ENCODE measurements at places on chromosomes 13 and 19.
A peak's percentile ranks its signal among the peaks of the same experiment; 100 is the strongest.

DNA sequence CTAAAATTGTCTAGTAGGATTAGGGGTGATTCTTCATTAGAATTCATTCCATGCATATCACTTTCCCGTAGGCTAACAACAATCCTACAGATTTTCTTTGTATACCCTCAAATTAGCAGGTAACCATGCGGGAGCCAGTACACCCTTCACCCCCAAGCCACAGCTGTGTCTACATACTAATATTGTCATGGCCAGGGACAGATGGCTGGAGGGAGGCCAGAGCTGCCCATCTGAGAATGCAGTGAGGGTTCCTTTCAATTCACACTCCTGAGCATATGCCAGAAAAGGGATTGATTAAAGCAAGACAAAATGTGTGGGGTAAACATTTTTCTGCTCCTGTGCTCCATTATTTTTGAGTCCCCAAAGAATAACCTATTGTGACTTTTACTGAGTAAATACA is 68.9 kb downstream of the FREM2 start:
- DNase-seq = no peak

GRCh38 chr13:111575719-111576118 is 255.3 kb downstream of the TEX29 start:
- no peak for DNase-seq

- no peak for DNase-seq
Observed at GRCh38 chr19:47310819-47311218, 1.2 kb downstream of the C5AR1 start.

GRCh38 chr19:40133491-40133890 is 42.7 kb upstream of the ZNF780A start:
- DNase-seq = no peak

DNA sequence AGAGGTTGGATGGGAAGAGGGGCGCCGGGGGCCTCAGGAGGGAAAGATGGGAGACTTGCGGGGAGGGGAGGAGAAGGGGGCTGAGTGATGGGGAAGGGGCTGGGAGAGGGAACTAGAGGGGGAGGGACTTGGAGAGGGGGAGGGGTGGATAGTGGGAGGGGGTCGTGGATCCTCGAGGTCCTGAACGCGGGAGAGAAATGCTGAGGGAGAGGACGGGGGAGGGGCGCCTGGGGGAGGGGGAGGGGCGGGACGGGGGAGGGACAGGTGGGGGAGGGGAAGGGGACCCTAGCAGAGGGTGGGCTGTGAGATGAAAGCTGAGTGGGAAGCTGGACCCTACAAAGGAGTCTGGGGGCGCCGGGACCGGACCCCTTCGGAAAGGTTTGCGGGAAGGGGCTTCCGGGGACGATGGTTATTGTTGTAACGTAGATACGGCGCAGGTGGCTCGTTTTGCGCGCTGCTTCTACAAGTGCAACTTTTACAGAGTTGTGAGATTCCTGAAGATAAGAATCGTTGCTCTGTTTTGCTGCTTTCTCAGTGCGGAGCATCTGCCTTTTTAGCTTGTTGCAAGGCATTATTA is 418 bp downstream of the ZNF444 start:
- DNase-seq = peak; percentile 25

DNA sequence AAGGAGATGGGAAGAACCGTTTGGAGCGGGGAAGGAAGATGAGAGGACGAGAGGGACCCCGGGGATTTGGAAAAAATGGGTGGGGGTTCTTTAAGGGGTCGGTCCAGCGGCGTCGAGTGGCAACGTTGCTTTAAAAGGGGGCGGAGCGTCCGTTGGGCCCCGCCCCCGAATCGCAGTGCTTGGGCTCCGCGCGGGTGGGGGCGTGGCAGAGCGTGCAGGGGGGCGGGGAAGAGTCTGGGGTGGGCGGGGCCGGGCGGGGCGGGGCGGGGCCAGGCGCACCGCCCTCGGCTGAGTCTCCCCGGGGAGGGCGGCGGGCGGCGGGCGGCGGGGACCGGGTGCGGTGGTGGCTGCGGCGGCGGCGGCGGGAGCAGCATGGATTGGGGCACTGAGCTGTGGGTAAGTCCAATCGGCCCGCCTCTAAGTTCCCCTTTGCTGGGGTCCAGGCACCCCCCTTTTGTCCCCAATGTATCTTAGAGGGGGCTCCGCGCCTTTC is at the start of gene TRIP10:
TRIP10 (plus strand) TSS at position 291 of the 493 bp plus-strand sequence; CDS start at position 373, 82 bp downstream.
- peak; percentile 85 for DNase-seq

DNA sequence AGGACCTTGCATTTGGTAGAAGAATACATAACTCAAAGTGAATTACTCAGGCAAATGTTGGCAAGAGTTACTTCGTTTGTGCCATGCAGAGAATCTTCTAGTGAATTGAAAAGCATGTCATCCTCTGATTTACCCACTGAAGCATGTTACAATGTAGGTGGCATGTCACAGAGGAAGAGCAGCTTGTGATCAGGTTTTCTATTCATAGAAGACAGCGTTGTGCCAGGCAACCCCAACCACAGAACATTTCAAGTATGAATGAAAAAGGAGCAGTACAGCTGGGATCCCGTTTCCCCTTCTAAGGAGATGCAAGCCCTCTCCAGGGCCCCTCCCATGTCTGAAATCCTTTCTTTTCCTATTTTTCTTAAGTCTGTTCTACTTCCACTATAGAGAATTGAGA is 6.0 kb upstream of the KATNAL1 start:
- peak; percentile 44 for DNase-seq

DNA sequence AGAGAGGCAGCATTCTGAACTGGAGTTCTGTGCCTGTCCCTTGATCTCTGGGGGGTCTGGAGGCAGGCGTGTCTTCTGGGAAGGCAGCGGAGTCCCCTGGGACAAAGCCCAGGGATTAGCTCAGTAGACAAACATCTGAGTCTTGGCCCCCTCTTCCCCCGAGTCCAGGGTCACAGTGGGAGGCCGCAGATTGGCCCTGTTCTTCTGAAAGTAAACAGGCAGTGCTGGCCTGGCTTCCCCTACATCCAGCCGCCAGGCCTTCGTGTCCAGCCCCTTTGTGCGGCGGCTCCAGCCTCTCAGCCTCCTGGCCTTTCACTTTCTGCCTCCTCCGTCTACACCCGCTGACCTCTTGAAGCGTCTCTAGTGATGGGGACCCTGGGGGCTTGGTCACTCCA is 989 bp downstream of the NFILZ start:
- no peak for DNase-seq

- DNase-seq = no peak
Observed at GRCh38 chr19:3788996-3789778, 3.0 kb upstream of the MATK start.

GRCh38 chr19:14477418-14478112 is 2.4 kb upstream of the PTGER1 start:
- DNase-seq = no peak

- DNase-seq = no peak
Observed at GRCh38 chr13:26425443-26426358, 131.8 kb upstream of the WASF3 start.

DNA sequence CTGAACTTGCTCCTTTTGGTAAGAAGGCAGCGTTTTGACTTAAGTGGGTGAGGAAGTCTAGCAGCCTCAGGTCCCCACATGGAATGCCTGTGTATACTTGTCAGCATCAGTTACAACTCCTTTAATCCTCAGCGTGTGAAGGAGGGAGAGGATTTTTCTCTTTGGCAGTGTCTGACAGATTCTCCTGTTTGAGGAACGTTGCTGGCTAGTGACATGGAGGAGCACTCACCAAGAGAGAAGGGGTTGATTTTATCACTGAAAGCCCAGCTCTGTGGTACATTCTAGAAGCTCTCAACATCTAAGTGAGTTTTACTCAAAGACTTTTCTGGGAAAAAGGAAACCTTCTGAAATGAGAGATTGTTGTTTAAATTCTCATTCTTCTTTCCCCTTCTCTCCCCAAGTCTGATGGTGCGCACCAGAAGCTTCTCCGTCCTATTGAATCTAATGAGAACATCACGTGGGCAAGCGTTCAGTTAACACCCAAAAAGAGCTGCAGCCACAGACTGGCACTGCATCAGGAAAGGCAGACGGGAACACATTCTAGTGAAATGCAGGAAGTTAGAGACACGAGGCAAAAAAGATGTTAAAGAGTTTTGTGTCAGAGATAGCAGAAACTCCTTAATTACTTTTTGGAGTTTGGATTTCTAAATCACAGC is 58.2 kb downstream of the GJA3 start:
- DNase-seq = no peak

DNA sequence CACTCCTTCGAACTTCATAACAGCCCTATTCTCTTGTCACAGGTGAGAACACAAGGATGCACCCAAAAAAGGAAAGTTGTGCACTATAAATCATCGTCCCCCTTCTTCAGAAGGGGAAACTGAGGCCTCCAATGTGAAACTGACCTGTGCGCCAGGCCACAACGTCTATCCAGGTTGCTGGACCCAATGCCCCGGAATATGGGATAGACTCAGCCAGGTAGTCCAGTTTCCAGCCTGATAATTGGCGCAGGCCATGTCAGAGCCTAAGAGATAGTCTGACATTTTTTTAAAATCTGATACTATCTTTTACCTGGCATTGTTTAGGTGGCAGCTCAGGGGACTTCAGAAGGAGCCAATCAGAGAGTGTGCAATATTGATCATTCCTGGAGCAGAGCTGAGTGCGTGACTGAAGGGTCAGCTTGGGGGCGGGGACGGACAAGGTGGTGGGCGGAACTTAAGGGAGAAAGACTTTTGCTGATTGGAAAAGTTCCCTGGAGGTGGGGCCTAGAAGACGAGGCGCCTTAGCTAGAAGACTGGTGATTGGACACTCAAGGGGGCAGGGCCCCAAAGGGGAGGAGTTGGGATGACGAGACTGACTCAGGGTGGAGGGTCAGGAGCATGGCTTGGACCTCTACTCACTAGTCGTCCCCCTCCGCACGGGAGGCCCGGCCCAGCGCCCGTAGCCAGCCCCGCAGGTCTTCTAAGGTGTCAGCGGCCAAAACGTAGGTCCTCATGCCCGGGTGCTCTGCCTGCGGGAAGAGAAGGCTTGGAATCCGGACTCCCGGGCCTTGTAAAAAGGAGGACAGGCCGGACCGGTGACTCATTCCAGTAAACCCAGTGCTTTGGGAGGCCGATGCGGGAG is 8.5 kb downstream of the PLEKHA4 start:
- DNase-seq = peak; percentile 88

DNA sequence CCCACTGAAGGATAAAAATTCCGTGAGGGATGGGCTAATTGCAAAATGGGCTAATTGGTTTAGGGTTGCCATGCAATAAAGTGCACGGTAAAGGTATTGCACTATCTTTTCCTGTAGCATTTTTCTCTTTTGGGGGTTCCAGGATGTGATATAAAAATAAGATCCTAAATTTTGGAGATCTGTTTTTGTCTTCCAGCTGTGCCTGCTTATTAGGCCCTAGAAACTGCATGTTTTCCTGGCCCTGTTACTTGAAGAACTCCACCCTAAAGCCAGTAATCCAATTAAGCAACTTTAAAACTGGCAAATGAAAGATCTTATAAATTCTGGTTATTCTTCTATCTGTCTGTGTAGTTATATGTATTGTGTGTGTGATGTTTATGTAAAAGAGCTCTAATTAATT is 2489.6 kb downstream of the PCDH9 start:
- DNase-seq = no peak

DNA sequence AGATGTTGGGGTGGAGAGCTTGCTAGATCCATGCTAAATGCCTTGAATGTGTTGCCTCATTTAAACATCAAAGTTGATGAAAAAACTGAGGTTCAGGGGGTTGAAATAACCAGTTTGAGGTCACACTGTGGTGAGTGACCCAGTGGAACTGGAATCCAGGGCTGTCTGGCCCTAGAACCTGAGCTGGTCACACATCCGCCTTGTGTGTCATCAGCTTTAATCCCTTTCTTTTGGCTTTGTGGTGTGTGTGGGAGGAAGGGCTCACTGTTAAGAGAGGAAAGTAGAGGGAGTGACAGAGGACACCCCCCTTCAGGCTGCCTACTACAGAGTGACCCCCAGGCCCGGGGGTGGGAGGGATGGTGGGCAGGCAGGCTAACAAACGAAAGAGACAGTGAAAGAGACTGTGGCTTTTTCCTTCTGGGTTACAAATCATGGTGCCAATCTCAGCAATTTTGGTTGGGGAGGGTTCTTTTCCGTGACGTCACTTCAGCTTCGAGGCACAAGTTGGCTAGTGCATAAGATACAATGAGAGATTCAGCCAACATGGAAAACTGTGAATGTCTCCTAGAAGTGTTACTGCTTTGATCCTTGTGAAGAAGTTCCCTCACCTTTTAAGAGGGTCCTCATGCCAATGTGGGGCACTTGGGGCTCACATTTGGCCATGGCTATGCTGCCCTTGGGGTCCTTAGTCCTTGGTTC is 164.9 kb downstream of the DLEU7 start:
- DNase-seq = no peak

- DNase-seq = no peak
Observed at GRCh38 chr13:24642219-24642618, 38.0 kb upstream of the ATP12A start.

GRCh38 chr13:75258159-75258782 is 223.7 kb downstream of the TBC1D4 start:
- DNase-seq = peak; percentile 62

DNA sequence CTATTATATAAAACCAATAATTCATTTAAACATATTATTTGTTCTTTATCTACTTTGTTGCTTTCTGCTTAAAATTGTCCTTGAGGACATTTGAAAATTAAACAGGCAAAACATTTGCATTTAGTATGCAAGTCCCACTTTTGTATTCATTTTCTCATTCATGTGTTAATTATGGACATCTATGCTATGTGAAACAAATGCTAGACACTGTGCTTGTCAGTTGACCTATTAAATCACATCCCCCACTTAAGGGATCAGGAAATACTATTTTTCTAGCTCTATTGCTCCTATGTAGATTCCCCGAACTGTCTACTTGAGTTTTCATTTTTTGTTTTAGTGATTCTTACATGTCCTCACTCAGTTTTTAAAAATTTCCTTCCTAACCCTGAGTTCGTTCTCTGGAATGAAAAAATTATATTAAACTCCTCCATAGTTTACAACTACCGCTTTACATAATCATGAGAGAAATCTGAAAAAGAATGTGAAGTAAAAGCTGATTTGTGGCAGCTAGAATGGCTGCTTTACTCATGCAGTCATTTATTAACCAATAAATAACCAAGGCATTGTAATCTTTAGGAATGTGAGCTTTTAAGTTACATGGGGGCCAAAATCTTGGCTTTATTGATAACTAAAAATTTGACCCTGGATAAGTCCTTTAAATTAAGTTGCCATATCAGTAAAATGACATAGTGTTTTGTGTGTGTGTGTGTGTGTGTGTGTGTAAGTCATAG is 188.5 kb downstream of the LIG4 start:
- no peak for DNase-seq

DNA sequence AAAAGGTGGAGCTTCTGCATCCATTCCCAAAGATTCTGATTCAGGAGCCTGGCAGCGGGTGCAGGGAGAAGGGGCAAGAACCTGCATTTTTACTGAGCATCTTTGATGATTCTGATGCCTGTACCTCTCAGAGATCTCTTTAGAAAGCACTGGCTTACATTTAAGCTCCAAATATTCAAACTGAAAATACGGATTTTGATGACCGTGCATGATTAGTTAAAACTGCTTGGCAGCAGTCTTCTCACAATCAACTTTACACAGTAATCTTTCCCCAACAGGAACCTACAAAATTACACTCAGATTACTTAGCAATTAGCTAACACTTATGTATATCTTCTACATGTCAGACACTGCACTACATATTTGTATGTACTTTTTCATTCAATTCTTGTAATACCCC is 108.9 kb downstream of the DOCK9 start:
- no peak for DNase-seq

- DNase-seq = no peak
Observed at GRCh38 chr19:50664204-50664603, 15.0 kb downstream of the C19orf81 start.
